ENCODE measurements at places on chromosomes 4 and X.

DNA sequence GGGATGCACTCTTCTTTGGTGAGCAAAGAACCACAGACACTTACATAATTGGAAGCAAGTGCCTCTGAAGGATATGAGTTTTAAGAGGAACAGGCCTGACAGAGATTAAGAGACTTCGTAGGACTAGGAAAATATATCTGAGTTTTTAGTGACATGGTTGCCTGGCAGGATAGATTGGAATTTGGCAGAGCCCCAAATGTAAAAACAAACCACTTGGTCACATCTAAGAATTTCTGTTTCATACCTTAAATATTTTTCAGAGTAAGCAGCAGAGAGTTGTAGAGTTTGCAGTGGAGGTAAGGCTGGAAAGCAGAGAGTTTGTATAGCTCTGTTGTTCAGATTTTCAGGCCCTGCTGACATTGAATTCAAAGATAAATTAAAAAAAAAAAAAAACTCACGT lies 150.1 kb upstream of the MAGEB2 start:
- DNase-seq: no peak

DNA sequence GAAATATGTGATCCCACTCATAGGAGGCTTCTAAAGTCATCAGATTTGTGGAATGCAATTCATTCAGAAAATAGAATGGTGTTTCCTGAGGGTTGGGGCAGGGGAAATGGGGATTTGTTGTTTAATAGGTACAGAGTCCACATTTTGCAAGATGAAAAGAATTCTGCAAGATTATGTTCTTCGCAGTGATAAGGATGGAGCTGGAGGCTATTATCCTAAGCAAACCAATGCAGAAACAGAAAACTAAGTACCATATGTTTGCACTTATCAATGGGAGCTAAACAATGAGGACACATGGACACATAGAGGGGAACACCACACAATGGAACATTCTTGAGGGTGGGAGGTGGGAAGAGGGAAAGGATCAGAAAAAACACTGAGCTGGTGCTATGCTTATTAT lies 144.3 kb upstream of the NLGN4X start:
- DNase-seq: no peak

GRCh38 chr4:85701861-85702321 lies 226.9 kb downstream of the ARHGAP24 start:
- no peak for DNase-seq

- no peak for DNase-seq
Measured at GRCh38 chr4:108396900-108397497, 223.4 kb upstream of the RPL34 start.

DNA sequence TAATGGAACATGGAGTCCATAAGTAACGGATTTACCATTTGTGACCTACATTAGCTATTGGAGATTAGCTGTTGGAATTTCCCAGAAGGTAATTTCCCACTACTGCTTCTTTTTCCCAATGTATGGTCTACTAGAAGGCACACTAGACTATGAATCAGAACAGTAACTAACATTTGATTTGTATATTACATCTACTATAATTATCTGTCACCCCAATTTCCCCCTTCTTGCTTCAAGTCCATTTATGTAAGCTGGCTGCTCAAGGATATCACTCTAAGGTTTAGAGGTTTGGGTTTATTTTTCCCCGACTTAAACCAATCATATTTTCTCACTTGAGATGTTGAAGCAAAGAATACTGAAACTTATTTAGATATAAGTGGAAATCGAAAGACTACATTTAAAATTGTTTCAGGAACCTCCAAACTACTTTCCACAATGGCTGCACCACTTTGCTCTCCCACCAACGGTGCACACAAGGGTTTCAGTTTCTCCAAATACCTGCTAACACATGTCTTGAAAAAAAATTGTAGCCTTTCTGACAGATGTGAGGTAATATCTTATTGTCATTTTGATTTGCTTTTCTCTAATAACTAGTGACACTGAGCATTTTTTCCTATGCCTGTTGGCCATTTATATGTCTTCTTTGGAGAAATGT lies 33.3 kb upstream of the H2AZ1 start:
- no peak for DNase-seq

GRCh38 chr4:185229021-185229818 lies 19.8 kb downstream of the SNX25 start:
- DNase-seq: no peak

All from stimulated activated CD8-positive, alpha-beta memory T cell treated with anti-CD3 and anti-CD28 coated beads, Interleukin-15, amount 100 ng/mL, for 1 hour (primary cell).